Globus pallidus (tissue), 1 donor: ENCODE measurements at places on chromosomes 3 and 15.

- DNase-seq = no peak
Measured at GRCh38 chr3:128228366-128228910, 75.2 kb downstream of the EEFSEC start.

DNA sequence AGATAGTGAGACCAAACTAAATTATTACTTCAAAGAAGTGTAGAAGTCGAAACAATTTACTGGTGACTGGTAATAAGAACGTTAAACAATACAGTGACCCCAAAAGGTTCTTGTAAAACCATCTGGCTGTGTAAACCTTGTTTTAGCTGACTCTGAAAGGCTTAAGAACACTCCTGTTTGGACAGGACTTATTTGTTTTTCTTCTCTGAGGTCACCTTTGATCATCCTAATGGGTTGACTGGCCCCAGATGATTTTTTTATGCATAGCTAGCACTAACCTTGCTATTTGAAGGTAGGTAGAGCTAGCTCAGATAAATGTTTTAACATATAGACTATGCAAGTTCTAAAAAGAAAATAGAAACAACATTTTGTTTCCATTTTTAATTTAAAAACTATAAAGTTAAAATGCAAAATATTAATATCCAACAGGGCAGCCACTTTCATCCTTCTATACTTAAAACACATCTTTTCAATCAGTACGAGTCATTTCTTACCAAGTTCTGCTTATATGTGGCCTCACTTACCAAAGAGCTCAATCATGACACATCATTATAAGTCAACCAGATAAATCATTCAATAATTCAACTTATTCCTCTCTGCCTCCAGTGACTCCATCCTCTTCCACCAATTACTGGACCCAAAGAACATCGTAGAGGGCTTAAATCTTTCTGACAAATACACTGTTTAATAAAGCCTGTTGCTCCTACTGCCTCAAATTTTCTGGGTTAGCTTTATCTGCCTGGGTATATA lies 158.8 kb downstream of the SSR3 start:
- DNase-seq = no peak

GRCh38 chr3:32257641-32258438 lies 19.4 kb downstream of the CMTM8 start:
- DNase-seq = no peak

DNA sequence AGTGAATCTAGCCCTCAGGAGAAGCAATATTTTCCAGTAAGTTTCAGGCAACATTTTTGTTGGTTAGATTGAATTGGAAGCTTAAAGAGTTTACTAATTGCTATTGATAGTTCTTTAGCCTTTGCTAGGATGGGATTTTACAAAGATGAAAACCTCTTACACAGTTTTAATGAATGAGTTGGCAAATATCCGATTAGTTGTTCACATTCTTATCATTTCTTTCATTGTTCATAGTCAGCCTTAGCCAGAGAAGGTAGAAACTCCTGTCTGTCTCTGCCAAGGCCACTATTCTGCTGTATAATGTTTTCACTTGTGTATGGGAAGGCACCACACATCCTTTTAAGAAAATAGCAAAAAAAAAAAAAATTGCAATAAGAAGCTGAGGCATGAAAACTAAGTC lies 222.0 kb upstream of the MANF start:
- DNase-seq = no peak

DNA sequence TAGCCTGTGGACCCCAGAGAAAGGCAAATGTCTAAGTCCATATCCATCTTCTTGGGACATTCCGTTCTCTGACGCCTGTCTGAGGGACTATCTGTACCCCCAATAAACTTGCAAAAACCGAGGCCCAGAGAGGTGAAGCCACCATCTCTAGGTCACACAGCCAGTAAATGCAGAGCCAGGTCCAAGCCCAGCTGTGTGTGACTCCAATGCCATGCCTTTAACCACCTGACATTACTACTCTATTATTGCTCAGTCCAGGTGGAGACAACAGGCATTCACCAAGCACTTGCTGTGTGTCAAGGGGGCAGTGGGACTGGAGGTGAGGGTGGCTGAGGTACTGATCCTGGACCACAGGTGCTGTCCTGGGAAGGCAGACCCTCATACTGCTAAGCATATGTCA lies 25.4 kb downstream of the CYP8B1 start:
- DNase-seq = no peak
